NCI-H1694 treated with DMSO at 0.1 percent for 48 hours (cell line): ENCODE measurements at places on chromosomes 2 and 18.
A peak's percentile ranks its signal among the peaks of the same experiment; 100 is the strongest.

DNA sequence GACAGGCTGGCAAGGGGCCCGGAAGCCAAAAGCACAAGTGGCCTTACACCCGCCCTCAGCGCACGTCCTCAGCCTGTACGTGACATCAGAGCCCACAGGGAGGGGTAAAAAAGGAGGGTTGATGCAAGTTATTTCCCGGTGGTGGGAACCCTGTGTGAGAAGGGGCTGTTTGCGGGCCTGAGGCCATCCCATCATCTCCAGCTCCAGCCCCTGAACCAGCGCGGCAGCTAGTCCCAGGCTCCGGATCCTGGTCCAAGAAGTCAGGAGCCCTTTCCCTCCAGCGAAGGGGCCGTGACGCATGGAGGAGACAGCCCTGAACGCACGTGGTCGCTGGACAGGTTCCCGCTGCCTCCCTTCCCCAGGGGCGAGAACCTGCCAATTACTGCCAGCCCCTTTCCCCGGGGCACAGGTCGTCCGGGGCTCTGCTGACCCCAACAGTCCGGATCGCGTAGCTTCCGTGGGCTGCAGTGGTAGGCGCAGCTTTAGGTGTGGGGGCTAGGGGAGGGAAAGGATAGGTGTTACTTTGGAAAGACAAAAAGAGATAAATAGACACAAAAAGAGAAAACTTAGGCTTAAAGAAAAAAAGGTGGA lies 1.3 kb upstream of the LRP2 start:
- peak; percentile 50 for DNase-seq

- no peak for DNase-seq
Observed at GRCh38 chr2:124753842-124754241, 728.8 kb downstream of the CNTNAP5 start.

DNA sequence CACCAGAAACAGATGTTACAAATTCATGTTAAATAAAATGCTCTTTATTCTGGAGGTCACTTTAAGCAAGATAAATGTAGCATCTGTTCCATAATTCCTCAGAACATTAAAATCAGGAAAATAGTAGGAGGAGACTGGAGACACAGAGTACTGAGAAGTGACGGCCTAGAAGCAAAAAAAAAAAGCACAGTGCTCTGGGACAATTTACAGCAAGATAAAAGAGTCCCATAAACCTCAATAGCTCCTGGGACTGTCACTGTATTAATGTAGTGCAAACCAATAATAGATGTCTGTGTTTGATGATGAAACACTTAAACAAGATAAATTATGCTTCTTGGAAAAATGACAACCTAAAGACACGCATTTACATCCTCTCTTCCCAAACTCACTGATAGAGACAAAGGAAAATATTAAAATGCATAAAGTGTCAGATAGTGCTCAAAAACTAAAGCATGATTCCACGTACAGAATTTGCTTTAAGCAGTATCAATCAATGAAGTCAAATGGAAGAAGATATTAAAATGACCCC lies 338.8 kb upstream of the REG3G start:
- DNase-seq: no peak

DNA sequence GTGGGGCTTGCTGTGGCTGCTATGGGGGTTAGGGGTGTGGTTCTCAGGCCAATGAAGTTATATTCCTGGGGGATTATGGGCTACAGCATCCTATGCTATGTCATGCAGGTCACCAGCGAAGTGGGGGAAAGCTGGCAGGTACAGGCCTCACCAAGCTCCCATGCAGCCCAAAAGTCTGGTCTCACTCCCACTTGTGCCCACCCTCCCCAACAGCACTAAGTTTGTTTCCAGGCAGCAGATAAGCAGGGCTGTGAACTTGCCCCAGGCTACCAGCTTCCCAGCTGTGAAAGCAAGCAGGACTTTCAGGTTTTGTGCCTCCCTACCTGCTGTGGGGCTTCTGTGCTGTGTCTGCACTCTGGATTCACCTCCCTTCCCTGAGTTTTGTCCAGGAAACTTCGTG lies 469.7 kb downstream of the CPS1 start:
- no peak for DNase-seq

- no peak for DNase-seq
Observed at GRCh38 chr2:38442643-38443541, 65.8 kb upstream of the ATL2 start.

DNA sequence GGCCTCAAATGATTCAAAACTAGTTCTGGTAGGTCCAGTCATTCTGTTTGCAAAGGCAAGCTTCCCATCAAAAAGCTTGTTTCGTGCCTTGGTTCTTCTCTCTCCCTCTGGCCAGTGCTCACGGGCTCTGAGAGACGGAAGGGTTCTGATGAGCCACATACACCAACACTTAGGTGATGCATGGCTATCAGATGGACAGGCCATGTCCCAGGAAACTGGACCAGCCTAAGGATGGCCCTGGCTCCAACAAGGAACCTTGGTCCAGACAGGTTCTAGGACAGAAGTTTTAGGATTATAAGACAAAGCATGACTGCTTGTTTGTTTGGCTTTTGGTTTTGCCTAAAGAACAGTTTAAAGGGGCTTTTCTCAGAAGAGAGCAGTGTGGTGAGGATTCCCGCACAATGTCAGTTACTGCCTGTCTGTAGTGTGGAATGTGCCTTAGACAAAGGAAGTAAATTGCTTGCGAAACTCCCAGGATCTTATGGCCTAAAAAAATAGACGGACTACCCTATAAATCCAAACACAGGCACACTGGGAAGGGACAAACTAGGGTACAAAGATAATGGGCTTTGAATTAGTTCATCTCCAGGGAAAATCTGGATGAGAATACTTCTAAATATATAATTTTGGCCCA lies 10.3 kb downstream of the CYP1B1 start:
- DNase-seq: no peak

DNA sequence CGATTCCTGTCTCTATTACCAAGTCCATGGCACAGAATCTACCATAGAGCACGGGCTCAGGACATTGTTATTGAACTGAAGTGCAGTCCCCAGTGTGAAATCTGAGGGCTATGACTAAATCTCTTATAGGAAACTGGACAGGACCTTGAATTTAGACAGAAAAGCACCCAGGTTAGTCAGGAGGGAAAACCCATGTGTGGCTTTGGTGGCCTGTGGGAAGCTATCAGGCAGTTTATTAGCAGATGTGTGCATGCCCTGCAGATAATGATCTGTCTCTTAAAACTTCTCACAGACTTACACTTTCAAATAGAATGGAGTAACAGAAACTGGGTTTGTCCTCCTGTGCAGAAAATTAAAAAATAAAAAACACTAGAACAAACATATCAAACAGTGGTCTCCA lies 610.0 kb upstream of the RAB6C start:
- no peak for DNase-seq

- DNase-seq: no peak
Observed at GRCh38 chr2:6977786-6978185, 60.6 kb downstream of the RNF144A start.

GRCh38 chr2:239903803-239904202 lies 121.3 kb downstream of the NDUFA10 start:
- no peak for DNase-seq

GRCh38 chr18:49021433-49022129 lies 70.8 kb upstream of the SMAD7 start:
- no peak for DNase-seq

DNA sequence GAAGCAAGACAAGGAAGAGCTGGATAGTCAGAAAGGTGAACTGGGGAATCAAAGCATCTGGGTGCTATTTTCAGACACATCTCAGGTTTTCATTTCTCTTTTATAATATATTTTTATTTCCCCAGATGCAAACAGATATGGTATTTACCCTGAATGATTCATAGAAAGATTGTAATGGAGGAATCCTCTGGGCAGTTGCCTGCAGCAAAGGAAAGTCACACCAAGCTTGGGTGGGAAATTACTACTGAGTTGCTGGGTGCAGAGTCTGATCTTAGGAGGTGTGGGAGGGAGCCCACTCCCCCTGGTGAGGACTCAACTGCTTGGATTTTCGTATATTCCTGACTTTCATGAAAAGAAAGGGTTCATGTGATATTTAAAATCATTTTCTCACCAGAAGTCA lies 2.1 kb downstream of the EFR3B start:
- no peak for DNase-seq

DNA sequence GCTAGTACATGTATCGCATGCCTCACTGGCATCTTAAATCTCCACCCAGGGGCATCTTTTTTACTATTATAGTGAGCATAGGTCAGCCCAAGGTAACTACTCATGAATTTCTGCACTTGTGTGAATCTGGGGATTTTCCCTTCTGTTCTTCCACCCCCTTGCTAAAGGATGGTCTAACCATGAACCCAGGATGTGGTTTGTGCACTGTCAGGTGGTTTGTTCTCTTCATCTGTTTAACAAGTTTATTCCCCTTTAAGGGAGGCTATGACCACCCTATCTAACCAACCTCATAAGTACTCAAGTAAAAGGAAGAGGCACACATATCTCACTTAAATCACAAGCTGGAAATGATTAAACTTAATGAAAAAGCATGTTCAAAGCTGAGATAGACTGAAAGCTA lies 243.0 kb downstream of the RPRM start:
- no peak for DNase-seq

DNA sequence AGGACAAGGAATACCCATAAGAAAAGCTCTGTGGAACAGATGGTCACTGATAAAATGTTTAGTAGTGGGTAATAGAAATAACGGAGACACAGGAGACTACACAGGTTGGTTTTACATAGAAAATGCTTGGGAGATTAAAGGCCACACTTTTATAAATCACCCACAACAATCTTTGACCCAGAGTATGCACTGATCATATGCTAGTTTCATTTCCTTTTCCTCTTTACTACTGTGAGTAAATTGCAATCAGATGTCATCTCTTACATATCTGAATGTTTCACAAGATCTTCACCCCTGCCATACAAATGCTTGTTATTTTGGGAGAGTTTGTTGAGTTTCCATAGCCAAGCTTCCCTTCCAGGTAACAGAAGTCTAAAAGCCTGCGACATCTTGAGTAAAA lies 978.4 kb upstream of the KLHL29 start:
- no peak for DNase-seq

DNA sequence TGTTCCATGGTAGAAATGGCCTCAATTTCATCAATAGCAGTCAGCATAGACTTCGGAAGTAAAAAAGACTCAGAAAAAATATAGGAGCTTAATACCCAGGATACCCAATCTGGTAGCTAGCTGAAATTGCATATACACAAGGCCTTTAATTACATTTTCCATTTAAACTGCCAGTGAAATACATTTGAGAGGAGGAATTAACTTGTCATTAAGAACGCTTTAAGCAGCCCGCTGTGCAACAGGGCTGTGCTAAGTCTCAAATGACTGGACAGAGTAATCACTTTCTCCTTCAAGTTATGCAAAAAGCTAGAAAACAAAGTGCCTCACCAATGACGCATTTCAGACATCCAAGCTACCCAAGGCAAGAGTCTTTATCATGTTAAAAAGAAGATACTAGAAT lies 558.8 kb downstream of the MBD2 start:
- no peak for DNase-seq

DNA sequence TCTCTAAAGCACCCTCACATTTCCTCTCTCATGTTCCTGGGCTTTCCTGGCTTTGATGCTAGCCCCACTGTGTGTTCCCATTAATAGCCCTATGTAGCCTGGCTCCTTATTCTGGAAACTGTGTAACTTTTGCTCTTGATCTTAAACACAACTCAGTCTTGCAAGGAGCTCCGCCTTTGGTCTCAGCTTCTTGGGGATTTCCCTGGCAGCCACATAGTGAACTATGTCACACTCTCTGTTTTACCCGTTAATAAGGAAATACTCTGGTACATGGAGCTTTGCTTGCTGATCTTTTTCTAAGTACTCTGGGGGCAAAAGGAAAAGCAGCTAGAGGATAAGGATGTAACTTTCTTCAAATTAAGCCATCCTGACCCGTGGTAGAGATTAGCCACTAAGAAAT lies 259.3 kb downstream of the NEDD4L start:
- no peak for DNase-seq

DNA sequence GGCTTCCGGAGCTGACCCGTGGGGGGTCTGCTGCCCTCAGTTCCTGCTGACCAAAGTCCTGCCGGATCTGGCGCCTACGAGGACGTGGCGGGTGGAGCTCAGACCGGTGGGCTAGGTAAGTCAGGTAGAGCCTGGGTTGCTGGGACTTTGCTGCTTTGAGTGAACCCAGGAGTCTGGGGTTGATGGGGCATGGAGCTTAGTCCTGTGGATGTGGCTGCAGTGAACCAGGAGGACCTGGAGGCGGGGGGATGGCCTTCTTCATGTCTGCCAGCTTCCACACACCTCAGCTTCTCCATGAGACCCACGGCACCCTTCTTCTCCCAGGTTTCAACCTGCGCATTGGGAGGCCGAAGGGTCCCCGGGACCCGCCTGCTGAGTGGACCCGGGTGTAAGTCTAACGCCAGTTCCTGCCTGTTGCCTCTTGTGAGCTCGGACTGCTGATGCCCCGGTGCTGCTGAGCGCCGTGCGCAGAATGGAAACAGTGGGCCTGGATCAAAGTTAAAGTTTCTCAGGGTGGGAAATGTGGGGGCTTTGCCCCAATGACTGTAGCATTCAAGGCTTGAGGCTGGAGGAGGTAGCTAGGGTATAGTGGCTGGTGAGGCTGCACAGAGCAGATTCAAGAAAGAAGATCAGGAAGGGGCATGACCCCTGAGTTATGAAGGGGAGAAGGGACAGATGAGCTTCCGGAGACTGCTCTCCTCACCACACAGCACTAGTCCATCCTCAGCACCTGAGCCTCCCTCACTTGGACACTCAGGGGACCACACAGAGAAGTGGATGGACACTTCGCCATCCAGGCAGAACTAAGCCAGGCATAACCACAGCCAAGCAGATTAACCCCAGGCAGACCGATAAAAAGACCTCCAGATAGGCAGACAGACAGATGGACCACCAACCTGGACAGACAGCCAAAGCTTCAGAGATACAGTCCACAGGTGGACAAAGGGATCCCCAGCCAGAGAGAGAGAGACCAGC lies 17.3 kb downstream of the PTPN18 start:
- no peak for DNase-seq

DNA sequence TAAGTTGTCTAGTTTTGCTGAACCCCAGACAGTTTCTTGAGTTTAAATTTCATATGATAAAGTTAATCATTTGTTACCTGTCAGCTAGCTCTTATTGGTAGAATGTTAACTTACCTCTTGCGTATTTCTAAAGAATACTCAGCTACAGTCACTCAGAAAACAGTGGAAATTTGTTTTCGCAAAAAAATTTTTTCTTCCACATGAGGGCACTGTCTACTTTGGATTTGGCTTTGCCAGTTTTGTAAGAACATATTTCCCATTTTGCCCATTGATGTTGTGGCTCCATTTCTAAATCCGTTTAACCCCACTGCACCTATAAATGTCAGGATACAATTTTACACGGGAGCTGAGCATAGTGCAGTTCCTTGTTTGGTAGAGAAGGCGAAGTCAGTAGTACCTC lies 19.1 kb upstream of the GCFC2 start:
- DNase-seq: peak; percentile 31

DNA sequence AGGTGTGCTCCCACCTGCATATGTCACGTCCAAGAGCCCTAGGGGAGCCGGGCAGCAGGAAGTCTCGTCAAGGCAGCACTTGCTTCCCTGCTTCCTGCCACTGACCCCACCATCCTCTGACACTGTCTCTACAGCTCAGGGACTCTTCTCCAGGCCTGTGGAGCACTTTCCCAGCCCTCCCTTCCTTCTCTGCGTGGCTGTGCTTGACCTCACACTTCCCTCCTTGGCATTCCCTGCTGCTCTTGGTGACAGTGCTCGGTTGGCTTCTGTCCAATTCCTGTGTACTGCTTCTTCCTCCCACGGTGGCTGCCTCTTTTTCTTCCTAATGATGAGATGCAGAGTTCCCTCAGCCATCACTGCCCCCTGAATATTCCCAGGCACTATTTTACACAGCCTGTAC lies 2.8 kb downstream of the CIDEA start:
- no peak for DNase-seq
